ENCODE measurements at places on chromosomes 5 and 9.

GRCh38 chr5:141825241-141825671, 53.0 kb downstream of the PCDH1 start:
- no peak for DNase-seq

- DNase-seq, result no peak
Measured at GRCh38 chr5:144130306-144130705, 40.2 kb downstream of the YIPF5 start.

DNA sequence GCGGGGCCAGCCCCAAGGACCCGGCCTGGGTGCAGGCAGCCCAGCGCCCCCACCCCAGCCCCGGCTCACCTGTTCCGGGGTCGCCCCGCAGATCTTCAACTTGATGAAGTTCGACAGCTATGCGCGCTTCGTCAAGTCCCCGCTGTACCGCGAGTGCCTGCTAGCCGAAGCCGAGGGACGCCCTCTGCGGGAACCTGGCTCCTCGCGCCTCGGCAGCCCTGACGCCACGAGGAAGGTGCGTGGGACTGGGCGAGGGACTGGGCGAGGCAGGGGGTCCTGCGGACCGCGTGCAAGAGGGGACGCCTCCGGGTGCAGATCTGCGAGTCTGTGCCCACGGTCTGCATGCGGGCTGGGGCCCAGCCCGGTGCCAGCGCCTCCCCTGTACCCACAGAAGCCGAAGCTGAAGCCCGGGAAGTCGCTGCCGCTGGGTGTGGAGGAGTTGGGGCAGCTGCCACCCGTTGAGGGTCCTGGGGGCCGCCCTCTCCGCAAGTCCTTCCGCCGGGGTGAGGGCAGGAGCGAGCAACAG, 9.7 kb downstream of the RGS14 start:
- DNase-seq, result no peak

DNA sequence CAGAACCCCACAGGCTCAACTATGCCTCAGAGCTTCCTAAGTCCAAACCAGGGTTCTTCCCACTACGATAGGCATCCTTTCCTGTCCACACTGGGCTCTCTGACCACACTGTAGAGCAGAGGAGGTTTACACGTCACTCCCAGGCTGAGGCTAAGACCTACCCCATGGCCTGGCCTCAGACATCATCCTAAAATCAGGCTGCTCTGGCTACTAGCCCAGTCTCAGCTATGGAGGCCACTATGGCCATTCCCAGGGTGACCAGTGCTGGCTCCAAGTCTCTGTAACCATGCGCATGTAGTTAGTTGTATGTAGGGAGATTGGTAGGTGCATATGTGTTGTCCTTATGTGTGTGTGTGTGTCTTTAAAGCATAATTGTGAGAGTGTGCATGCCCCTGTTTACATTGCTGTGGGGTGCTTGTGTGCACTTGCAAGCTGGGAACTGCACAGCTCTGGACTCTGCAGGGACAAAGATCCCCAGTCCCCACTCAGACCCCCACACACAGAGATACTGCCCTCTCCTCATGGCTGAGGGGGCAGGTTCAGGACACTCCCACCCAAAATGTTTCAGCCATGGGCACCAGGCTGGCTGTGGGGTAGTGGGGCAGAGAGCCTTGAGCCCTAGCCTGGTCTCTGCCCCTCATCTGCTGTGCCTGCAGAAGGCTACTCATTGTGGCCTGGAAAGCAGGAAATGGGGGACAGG, 12.3 kb downstream of the PDLIM4 start:
- DNase-seq, result no peak

DNA sequence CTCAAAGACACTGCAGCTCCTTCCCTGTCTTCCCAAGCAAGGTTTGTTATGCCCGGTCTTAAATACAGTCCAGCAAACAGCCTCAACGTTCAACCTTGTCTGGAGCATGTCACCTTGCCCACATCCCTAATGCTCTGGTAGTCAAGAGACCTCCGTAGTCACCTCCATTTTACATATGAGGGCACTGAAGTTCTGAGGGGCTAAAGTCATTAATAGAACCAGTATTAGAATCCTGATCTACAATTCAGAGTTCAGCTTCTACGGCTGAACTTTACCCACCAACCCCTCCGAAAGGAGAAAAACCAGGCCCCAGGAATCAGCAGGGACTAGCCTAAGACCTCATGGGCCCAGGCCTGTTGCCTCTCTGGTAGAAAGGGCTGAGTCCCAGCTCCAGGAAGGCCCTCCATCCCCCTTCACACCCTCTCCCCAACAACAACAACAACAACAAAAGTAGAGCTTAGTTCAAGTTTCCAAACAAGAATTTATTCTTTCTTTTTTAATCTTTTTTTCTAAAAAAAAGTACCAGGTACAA, 795 bp upstream of the STOML2 start:
- DNase-seq, result no peak

GRCh38 chr9:3332802-3333201, 193.0 kb downstream of the RFX3 start:
- no peak for DNase-seq

DNA sequence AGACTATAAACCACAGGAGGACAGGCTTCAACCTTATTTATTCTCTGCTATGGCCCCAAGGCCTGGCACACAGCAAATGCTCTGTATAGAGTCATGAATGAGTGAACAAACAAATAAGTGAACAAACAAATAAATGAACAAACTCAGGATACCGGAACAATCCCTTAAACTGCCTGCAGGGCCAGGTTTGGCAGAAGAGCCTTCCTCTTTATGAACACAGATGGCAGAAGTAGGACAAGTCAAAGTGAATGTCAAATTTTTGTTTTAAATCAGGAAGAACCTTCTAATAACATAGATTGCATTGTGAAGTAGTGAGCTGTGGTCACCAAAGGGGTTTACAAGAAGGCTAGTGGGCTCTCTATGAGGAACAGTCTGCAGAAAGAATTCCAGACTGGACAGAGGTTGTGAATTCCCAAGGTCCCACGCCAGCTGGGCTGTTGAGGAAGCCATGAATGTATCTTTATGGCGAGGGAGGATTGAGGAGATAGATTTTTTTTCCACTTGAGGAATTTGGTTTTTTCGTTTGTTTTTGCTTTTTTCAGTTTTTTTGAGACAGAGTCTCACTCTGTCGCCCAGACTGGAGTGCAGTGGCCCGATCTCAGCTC, 30.3 kb upstream of the STING1 start:
- no peak for DNase-seq

GRCh38 chr5:59745415-59745863, 148.1 kb downstream of the PDE4D start:
- no peak for DNase-seq

GRCh38 chr5:7047511-7048261, 334.5 kb downstream of the TENT4A start:
- DNase-seq, result no peak

DNA sequence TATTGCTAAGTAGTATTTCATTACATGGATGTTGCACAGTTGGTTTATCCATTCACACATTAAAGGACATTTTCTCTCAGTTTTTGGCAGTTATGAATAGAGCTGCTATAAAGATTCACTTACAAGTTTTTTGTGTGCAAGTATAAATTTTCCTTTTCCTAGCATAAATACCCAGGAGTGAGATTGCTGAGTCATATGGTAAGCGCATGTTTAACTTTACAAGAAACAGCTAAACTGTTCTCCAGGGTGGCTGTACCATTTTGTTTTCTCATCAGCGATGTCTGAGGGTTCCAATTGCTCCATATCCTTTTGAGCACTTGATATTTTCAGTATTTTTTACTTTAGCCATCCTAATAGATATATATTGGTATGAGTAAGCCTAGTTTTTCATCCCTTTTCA, 16.4 kb upstream of the ABCA1 start:
- DNase-seq, result no peak

DNA sequence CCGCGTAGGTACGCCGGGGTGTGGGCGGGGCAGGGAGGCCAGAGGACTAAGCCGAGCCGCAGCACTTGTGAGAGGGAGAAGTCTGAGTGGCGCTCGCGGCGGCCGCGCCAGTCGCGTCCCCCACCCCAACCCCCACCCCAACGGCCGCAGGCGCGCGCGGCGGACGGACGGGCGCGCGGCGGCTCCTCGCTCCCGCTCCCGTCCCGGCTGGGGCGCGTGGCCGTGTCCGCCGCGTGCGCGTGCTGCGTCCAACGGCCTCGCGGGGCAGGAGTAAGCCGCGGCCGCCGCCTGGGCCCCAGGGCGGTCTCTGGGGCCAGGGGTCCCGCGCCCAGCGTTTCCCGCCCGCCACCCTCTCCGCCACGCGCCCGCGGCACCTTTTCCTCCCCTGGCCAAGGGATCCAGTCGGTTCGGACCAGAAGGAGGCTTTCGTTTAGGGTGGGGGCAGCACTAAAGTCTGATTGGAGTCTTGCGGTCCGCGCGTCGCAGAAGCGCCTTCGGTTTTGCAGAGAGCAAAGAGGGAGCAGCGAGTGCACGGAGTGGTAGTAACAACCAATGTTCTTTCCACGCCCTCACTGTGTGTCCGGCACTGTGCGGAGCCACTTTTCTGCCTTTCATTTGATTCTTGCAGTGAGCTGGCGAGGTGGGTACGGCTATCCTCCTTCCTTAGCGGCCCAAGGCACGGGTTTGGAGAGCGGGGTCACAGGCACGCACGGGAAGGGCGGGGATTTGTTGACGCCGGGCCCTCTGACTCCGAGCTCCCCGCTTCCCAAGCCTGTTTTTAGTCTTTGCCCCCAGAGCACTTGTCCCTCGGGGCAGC, 483 bp downstream of the G3BP1 start:
- peak; percentile 64 for DNase-seq

DNA sequence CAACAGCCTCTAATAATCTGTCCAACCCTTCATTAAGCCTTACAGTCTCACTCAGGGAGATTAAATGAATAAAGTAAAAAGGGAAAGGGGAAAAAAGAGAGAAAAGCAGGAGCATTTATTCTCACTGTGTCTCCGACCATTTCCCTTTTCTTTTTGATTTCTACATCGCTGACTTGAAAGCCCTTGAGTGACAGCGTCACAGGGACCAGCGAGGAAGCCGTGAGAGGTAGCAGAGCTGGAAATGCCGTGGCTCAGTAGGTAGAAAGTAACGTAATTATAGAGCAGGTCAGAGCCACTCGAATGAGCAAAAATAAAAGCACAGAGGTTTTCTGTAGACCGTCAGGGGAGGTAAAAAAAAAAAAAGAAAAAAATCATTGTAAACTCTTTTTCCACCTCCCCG, 52.4 kb downstream of the ASS1 start:
- no peak for DNase-seq

DNA sequence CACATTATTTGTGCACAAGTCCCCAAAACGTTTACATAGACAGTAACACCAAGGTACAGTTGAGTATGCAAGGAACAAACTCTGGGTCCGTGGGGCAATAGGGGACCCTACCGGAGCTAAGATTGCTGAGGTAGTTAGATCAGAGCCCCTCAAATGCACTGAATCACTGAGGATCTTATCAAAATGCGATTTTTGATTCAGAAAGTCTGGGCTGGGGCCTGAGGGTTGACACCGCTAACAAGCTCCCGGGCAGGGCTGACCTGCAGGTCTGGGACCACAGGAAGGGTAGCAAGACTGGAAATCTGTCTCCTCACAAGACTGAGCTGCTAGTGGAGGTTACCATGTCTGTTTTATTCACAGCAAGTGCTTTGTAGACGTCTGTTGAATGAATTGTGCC, 1.8 kb upstream of the IL3 start:
- no peak for DNase-seq

DNA sequence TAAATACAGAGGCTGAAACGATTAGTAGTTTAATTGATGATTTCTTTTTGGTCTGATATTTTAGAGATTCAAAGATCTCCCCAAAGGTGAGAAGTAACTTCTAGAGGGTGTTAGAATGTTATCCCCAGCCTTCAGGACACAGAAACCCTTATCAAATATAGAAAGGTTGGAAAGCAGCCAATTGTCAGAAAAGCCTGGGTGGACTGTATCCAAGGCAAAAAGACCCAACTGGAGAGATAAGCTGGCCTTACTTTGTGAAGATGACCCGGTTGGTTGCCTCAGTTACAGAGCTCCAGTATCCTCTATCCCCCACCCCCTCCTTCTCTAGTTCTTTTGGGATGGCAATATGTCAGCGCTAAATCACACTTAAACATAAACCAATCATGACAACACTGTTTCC, 75.7 kb downstream of the GCNT4 start:
- no peak for DNase-seq

GRCh38 chr5:92769978-92770377, 811.0 kb downstream of the NR2F1-AS1 start:
- no peak for DNase-seq

- DNase-seq, result no peak
Measured at GRCh38 chr5:118637947-118638670, 350.2 kb downstream of the DTWD2 start.

GRCh38 chr5:32197032-32197431, 22.9 kb upstream of the GOLPH3 start:
- DNase-seq, result no peak

- DNase-seq, result no peak
Measured at GRCh38 chr9:18499062-18499461, 25.1 kb downstream of the ADAMTSL1 start.

- DNase-seq, result no peak
Measured at GRCh38 chr5:55096182-55096581, 6.3 kb upstream of the GZMA start.
